ENCODE measurements at places on chromosomes 4 and X. TPM values are rescaled to one million over a fixed set of nuclear protein-coding genes. Genes with fewer than 3 reads are reported as not detected.

DNA sequence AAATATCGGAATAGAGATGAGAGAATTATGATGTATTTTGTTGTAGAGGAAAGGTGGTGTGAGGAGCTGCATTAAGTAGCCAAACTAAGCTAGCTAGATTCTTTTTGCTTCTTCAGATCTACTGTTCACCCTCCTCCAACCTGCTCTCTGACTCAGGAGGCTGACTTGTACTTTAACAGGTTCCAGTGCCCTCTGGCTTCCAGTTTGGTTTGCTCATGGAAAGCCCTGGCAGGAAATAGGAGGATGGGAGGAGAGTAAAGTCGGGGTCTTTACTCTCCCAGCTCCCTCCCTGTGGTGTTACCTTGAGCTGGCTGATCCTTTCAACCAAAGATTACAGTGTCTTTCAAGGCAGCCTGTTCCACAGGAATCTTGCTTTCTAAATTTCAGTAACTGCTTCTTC lies 277.0 kb upstream of the EDA2R start:
- DNase-seq: no peak

Gene RAB9B
- 0.69 TPM for total RNA-seq

DNA sequence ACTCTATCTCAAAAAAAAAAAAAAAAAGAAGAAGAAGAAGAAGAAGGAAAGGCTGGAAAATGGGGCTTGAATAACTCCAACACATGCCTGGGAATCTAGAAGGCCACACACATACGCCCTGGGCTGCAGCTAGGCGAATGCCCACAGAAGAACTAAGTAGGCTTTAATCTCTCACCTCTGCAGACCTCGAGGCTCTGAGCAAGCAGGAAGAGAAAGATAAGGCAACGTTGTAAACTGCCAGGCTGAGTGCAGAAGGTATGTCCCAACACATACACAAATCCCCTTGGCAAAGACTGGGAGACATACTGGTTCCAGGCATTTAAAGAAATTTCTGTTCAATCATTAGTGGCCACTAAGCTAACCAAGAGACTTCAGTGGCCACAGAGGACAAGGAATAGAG lies 18.4 kb downstream of the SLC38A5 start:
- DNase-seq: no peak

Gene TMPRSS11E
- 0.20 TPM for total RNA-seq

- no peak for DNase-seq
These were observed 23.5 kb upstream of the IRAK1 start for GRCh38 chrX:154043003-154043763.

DNA sequence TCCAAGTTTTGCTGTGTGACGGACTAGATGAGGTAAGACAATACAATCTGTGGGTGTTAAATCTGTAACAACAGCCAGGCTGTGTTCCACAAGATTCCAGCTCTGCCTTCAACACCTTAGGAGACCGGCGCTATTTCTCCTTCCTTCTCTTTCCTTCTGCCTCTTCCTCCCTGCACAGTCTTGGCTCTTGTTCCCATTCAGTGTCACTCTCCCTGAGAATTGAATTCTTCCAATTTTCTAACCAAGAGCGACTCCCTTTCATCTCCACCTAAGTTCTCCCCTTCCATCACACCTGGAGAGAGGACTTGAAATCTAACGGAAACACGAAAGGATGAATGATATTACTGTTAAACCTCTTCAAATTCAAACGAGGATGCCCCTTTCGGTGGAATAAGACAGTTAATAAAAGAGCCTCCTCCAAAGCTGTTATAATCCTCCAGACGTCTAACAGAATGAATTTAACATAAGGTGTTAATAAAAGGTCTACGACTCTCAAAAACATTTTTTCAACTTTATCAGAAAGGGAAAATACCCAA lies 2.7 kb downstream of the EPHA5 start:
- DNase-seq: no peak

GRCh38 chrX:103310555-103311398 lies at the start of gene BEX2:
Gene BEX2 (minus strand): TSS chrX:103310990. CDS start chrX:103309976, 1,014 bp downstream.
- peak; percentile 93 for DNase-seq

DNA sequence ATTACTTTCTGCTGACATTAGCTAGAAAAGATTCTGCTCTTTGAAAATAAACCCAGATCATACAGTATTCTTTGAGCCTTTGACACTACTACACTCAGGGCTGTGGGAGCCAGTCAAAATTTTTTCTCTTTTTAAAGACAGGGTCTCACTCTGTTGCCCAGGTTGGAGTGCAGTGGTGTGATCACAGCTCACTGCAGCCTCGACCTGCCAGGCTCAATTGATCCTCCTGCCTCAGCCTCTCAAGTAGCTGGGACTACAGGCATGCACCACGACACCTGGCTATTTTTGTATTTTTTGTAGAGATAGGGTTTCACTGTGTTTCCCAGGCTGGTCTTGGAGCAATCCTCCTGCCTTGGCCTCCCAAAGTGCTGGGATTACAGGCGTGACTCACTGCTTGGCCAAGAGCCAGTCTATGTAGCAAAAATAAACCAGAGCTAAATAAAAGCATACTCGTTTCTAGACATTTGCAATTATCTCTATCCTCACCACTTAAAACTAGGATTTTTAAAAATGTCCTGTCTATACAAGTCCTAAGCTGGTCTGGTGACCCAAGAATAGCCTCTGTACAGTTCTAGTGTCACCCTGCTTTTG lies 43.2 kb downstream of the AKAP4 start:
- no peak for DNase-seq

DNA sequence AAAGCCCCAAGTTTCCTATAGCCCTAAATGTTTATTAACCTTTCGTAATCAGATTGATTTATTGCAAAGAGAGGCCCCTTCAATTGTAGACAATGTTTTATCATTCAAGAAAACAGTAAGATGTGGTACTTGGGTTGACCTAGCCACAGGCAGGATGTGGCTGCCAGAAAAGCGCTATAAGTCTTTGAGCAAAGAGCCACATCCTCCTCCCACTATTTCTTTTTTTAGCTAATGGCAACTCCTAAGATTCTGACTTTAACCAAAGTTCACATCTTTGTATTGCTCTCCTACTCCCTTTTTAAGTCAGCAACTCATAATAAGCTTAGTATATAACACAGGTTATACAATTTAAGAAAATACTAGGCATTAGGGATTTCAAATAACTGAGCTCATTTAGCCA lies 70.7 kb upstream of the PPP3CA start:
- no peak for DNase-seq

Measured in pancreas (tissue), 10 donors.